ENCODE measurements at places on chromosomes 13 and 19. TPM values are rescaled to one million over a fixed set of nuclear protein-coding genes. Genes with fewer than 3 reads are reported as not detected.

ZNF534 gene
- total RNA-seq, result not detected

ZNF419 gene
- 4.9 TPM for total RNA-seq

FUT3 gene
- total RNA-seq, result not detected

GAPDHS gene
- not detected for total RNA-seq

CALR3 gene
- not detected for total RNA-seq

EMC10 gene
- total RNA-seq, result 81.6 TPM

FCAR gene
- not detected for total RNA-seq

KLF2 gene
- total RNA-seq, result 2.2 TPM

KCNRG gene
- not detected for total RNA-seq

BBC3 gene
- total RNA-seq, result 17.4 TPM

YJEFN3 gene
- total RNA-seq, result 14.6 TPM

KLF1 gene
- 1.2 TPM for total RNA-seq

PRSS57 gene
- not detected for total RNA-seq

GJB2 gene
- total RNA-seq, result 3.6 TPM

ERICH4 gene
- not detected for total RNA-seq

SHANK1 gene
- total RNA-seq, result not detected

CACNG6 gene
- not detected for total RNA-seq

FAM83E gene
- 5.1 TPM for total RNA-seq

MYH14 gene
- total RNA-seq, result not detected

COX6B2 gene
- not detected for total RNA-seq

PABPC3 gene
- 0.43 TPM for total RNA-seq

TICAM1 gene
- 33.9 TPM for total RNA-seq

CGB2 gene
- total RNA-seq, result not detected

CLDN10 gene
- not detected for total RNA-seq

ZNF808 gene
- 21.2 TPM for total RNA-seq

PPP1R13L gene
- total RNA-seq, result 13.4 TPM

ZNF790 gene
- 6.7 TPM for total RNA-seq

KLK3 gene
- total RNA-seq, result not detected

TEX26 gene
- not detected for total RNA-seq

ZNF850 gene
- 3.2 TPM for total RNA-seq

ZNF587B gene
- 27.5 TPM for total RNA-seq

TUBA3C gene
- total RNA-seq, result not detected

CABP5 gene
- total RNA-seq, result not detected

NFKBIB gene
- total RNA-seq, result 89.7 TPM

C1QTNF9 gene
- total RNA-seq, result not detected

CGB1 gene
- not detected for total RNA-seq

ZIM2 gene
- not detected for total RNA-seq

ZNF99 gene
- not detected for total RNA-seq

SYNGR4 gene
- total RNA-seq, result 0.33 TPM

MBNL2 gene
- total RNA-seq, result 24.5 TPM

RINL gene
- 62.7 TPM for total RNA-seq

ZNF264 gene
- 19.9 TPM for total RNA-seq

KRTDAP gene
- total RNA-seq, result not detected

CGB5 gene
- not detected for total RNA-seq

FXYD7 gene
- total RNA-seq, result not detected

CYP4F2 gene
- not detected for total RNA-seq

CEACAM20 gene
- total RNA-seq, result not detected

ZNF677 gene
- 0.91 TPM for total RNA-seq
